NCI-H1436 (cell line): ENCODE measurements at places on chromosomes 7 and 10.
A peak's percentile ranks its signal among the peaks of the same experiment; 100 is the strongest.

DNA sequence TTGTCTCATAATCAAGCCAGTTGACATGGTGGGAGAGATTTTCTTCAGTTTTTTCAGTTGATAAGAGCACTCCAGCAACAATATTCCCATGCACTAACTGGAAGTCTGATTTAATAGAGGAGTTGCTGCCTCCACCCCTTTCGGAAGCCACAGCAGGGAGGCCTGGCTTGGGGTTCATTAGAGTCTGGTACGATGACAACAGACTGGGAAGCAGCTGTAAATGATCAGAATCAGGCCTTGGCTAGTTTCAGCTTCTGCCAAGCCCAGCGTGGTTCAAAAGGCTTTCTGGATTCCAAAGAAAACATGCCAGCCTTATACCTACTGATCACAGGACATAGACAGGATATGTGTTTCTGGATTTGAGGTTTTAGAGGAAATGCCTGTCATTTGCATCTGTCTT lies 274.0 kb downstream of the CSTF2T start:
- DNase-seq: no peak

GRCh38 chr7:33654676-33655075 lies 250.7 kb upstream of the BMPER start:
- peak; percentile 13 for DNase-seq

- DNase-seq: no peak
Measured at GRCh38 chr10:118373786-118374185, 31.7 kb upstream of the FAM204A start.

GRCh38 chr10:108052981-108053380 lies 888.5 kb upstream of the SORCS1 start:
- DNase-seq: no peak

GRCh38 chr7:148964483-148965267 lies 63.6 kb downstream of the PDIA4 start:
- no peak for DNase-seq

DNA sequence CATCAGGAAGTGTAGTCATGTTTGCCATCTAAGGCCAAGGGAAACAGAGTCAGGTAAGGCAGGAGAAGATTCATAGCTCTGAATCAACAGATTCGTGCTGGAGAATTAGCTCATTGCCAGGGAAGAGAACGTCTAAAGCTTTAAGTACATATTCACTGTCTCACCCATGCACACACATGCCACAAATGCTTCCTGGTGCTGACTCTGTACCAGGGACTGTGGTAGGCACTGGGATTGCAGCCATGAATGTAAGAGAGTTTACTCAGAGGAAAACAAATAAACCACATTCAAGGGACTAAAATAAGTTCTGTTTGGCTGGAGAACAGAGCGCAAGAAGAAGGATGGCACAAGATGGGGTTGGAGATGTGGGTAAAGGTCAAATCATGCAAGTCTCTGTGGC lies 89.8 kb upstream of the HPS1 start:
- no peak for DNase-seq

DNA sequence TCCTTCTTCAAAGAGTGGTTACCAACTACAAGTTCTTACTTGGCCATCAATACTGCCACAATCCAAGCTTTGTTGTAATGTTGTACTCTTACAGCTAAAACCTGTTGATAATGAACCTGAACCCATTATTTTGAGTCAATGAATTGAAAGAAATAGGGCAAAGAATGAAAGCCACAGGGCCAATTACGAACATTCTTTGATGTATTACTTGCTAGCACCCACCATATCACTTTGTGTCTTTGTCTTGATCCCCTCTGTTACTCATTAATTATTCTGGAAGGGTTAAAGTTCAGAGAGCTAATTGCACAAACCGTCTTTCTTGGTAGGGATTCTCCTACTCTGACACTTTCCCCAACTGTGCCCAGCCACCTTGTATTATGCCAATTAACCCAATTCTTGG lies 53.2 kb upstream of the TFEC start:
- no peak for DNase-seq

DNA sequence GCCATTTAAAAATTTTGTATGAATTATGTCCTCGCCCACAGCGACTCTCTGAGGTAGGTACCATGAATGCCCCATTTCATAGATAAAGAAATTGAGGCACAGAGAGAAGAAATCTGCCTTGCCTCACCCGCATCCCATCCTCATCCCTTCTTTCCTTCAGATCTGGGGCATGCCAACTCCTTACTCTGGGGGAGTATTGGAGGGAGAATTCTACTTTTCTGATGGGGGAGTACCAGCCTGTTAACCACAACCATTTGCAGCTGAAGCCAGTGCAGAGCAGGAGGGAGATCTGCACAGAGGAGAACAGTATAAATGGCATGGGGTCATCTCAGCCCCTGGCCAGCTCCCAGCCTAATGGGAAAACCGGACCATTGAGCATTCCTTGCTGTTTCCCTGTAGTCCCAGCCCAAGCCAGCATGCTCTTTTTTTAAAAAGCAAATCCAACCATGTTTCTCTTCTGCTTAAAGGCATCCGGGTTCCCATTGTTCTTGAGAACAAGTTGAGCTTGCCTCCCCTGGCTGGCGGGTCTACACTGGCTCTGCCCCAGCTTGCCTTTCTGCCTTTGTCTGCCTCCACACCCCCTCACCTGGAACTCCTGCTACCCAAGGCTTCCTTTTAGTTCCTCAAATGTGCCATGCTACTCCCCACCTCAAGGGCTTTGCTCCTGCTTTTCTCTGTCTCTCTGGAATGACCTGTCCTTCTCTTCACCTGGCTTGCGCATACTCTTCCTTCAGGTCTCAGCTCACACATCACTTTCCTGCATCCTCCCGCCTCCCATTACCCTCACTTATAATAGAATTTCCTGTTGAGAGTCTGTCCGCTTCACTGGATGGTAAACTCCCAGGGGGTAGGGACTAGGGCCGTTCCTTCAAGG lies 8.8 kb upstream of the ZNF503 start:
- no peak for DNase-seq

- no peak for DNase-seq
Measured at GRCh38 chr10:132427006-132427771, 30.2 kb downstream of the PWWP2B start.

DNA sequence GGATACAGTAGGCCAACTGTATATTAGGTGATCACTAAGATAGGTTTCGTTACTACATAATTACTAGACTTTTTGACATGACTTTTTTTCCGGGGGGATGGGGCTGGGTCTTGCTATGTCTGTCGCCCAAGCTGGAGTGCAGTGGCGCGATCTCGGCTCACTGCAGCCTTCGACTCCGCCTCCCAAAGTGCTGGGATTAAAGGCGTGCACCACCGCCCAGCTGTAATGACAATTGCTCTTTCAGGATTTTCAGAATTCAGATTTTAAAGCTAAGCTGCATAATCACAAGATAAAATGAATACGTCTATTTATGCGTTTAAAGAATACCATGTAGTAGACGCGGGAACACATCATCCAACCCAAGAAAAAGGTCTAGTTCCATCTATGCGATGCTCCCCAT lies 982 bp downstream of the IDI1 start:
- no peak for DNase-seq

DNA sequence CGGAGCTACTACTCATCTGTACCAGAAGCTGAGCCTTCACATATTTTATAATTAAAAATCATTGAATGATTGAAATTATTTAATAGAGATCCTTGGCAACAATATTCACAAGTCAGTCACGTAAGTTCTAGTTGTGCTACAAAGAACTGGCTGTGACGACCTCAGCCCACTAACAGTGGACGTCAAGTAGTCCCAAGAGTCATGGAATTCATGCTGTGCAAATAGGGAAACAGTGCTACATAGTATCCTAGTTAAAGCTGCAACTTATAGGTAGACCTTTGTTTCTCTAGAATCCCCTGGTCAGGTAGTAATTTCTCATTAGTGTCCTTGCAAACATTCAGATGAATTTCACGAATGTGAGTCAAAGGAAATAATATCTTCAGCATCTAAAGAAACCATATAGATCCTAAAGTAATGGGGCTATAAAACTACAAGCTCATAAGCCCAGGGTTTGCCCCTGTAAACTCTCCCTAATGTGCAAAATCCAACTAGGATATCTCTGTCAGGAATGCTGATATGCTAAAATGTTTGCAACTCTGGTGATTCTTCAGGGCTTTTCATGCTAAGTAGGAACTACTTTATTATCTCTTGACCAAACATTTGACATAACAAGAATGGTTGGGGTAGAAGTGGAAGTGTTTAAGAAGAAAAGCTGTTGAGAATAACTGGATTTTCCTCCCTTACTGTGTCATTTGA lies 31.2 kb downstream of the CFAP69 start:
- no peak for DNase-seq

DNA sequence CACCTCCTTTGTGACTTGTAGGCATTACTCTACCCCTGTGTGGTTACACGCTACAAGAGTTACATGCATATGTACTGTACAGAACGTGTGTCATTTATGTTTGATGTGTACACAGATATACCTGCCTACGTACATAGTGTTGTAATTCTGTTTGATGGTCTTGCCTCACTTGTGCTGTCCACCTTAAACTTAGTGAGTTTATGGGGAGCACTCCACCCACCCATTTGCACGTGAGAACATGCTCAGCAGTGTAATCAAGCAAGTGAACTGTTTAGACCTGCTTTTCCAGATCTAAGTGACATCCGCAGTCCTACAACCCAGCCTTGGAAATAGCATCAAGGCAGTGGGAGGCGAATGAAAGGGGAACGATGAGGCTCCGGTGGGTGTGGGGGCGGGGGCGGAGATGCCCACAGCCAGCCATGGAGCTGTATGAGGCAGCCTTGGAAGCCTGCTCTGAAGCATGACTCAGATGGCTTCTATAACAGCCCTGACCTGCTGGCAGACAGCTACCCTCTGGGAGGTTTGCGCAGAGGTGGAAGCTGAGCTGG lies 52.1 kb downstream of the SUFU start:
- no peak for DNase-seq

- no peak for DNase-seq
Measured at GRCh38 chr7:54556121-54556520, 13.9 kb downstream of the VSTM2A start.

- DNase-seq: no peak
Measured at GRCh38 chr7:130008941-130009847, 42.0 kb downstream of the ZC3HC1 start.

DNA sequence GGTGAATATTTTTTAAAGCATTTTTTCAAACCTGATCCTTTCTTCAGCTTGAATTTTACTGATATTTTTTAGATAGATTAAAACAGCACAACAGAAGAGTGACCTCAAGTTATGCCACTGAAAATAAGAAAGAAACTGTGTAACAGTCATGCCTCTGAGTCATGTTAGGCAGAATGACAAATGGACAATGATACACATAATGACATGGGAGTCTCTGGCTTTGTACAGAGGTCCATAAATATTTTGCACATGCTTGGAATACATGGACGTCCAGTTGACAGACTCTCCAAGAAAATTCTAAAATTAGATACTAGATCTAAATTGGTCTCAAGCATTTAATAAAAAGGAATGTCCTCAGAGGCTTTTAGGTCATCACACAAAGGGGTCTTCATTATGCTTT lies 21.9 kb upstream of the SEMA3A start:
- DNase-seq: no peak

GRCh38 chr7:39183796-39184195 lies 206.1 kb downstream of the POU6F2 start:
- no peak for DNase-seq

DNA sequence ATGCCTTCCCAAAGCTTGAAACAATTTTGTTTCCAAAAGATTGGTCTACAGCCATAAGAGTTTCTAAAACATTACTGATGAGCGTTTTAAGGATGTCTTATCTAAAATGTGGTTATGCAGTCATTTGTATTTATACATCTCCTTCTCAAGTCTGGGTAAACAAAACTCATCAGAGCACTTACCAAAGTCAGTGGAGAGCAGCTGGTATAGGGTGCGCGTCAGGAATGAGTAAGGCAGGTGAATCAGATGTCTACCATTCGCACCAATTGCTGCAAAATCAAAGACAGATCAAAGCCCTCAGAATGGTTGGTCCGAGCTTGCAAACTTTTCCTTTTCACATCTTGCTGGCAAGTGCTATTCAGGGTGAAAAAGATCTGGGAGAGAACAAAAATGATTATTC lies 65.6 kb upstream of the FAM171A1 start:
- DNase-seq: no peak

DNA sequence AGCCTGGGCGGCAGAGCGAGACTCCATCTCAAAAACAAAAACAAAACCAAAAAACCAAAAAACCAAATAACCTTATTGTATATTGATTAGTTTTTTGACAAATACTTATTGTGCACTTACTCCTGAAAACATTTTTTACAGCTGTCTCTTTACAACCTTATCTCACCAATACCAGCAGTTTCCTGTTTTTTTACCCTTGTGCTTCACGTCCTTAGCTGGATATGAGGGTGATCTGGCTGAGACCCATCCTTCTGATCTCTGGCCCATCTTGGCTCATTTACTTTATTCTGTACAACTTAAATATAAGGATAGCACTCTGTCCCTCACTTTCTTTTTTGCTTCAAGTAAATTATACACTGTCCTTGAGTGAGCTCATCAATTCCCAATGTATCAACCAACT lies 104.6 kb upstream of the DNAJB12 start:
- DNase-seq: no peak

GRCh38 chr10:50992972-50993766 lies 81.1 kb upstream of the PRKG1 start:
- no peak for DNase-seq

- DNase-seq: no peak
Measured at GRCh38 chr10:72146071-72146470, 57.7 kb upstream of the SPOCK2 start.

- DNase-seq: no peak
Measured at GRCh38 chr7:66238773-66239466, 33.8 kb downstream of the TPST1 start.

DNA sequence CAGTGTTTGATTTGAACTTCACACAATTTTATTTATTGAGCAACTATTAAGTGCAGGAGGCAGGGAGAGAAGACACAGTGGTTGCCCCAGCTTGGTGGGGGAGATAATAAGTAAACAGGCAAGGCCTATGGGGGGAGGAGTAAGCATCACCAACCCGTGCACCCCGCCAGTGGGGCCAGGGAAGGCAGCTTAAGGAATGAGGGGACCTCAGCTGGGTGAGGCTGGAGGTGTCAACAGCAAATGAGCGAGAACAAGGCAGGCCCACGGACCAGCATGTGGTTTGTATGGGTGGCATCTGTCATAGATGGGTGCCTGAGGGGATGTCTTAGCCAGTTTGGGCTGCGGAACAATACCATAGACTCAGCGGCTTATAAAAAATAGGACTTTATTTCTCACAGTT lies 24.1 kb upstream of the CRHR2 start:
- DNase-seq: no peak

DNA sequence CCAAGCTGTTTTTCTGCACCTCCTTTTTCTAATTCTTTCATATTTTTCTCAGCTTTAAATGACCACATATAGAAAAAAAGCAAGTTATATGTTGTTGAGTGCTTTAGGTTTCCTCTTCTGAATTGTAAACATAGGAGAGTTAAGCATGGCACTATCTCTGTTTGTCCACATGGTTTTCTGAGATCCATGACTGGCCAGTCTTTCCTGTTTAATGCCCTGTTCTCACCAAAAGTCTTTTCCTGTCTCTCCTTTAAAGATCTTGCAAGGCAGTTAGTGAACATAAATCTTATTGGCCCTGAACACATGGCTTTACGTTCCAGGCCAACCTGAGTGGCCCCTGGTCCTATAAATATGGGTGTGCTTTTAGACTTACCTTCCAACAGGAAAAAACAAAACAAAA lies 19.4 kb downstream of the TRPV5 start:
- DNase-seq: no peak
